ENCODE measurements at places on chromosomes 16 and 17. TPM values are rescaled to one million over a fixed set of nuclear protein-coding genes. Genes with fewer than 3 reads are reported as not detected.

- no peak for DNase-seq
- H3K27me3 ChIP-seq: no peaks in the 10 kb centered on the region
- no peaks in the 10 kb centered on the region for H3K4me1 ChIP-seq
- no peaks in the 10 kb centered on the region for H3K36me3 ChIP-seq
Measured at GRCh38 chr16:54987081-54987480, 56.4 kb downstream of the IRX5 start.

DNA sequence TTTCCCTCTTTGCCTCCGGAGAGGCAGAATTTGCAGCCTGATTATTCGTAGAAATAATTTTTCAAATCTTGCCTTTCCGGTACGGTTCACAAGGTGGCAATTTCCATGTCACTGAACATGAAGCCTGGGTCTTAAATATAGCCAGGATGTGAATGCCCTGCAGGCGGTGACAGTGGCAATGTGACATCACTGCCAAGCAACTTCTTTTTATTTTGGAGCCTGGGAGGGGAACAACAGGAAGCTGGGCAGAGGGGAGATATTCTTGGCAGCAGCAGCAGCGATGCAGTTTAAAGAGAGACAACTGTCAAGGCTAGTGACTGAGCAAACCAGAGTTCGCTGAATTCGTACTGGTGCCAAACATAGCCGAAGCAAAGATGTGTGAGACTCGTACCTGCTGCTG is 171.1 kb downstream of the SNX29 start:
- H3K4me3 ChIP-seq: no peak overlapping the region
- no peak overlapping the region for H3K27ac ChIP-seq
- no peaks in the 10 kb centered on the region for H3K27me3 ChIP-seq

DNA sequence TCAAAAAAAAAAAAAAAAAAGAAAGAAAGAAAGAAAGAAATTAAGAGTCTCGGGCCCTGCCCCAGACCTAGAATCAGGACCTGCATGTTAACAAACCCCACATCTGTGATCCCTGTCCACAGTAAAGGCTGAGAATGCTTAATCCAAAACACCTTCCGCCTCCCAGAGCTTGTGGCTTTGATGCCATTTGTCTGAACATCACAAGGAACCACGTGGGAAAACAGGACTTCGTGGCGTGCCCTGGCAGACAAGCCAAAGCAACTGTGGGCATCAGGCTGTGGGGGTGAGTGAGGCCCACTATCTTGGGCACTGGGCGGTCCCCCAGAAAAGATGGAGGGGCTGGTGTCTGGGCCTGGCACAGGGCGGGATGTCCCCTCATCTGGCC is 173.4 kb upstream of the CIBAR2 start:
- no peak for DNase-seq
- no peak overlapping the region for H3K27ac ChIP-seq
- no peak overlapping the region for H3K4me3 ChIP-seq
- no peaks in the 10 kb centered on the region for H3K27me3 ChIP-seq
- H3K36me3 ChIP-seq: no peaks in the 10 kb centered on the region

DNA sequence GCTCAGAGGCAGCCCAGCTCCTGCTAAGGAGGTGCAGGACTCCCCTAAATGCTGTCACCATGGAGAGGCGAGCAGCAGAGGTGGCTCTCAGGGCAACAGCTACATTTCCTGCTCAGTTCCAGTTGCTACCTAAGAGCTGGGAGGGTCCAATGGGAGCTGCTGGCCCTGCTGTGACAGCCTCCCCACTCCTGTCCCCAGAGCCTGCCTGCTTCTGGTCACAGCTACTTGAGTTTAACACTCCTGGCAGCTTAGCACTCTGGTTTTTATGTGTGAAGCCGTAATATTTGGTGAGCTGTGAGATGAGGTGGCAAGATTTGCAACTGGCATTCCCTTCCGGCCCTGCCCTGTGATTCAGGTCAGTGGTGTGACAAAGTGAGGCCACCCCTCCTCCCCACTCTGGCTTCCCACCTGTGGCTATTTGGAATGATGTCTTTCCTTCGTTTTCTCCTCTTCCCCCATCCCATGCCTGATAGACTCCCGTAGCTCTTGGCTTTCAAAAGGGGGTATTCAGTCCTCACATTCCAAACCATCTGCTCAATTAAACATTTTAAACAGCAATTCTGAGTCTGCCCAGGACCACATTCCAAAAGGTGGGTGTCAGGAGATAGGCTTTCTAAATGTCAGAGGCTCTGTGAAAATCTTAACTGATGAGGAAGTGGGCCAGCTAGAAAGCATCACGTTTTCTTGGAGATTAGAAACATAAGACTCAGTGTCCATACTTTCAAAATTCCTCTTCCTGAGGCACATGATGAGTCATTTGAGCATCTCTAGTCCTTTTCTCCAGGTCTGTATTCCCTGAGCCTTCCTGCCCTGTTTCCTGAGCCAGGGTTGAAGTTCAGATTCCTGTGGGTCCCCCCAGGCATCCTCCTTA is 42.6 kb upstream of the SKAP1 start:
- no peaks in the 10 kb centered on the region for H3K4me1 ChIP-seq
- DNase-seq: no peak
- no peak overlapping the region for H3K4me3 ChIP-seq
- no peaks in the 10 kb centered on the region for H3K27me3 ChIP-seq
- H3K36me3 ChIP-seq: no peaks in the 10 kb centered on the region

DNA sequence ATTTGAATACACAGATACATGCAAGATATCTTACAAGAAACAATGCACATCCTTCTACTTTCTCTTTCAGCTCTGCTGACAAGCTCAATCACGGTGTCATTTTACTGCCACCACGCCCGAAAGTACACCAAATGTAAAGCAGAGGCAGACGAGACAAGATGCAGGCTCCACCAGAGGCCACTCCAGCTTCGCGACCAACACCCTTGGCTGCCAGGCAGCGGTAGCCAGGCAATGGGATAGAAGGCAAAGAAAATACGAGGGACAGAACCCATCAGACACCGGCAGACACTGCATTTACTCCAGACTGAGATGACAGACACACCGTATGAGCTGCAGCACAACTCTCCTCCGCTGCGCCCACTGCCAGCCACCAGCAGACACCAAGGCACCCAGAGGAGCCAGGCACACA is 41.0 kb downstream of the USP22 start:
- DNase-seq: no peak
- H3K27me3 ChIP-seq: no peaks in the 10 kb centered on the region
- H3K4me1 ChIP-seq: no peaks in the 10 kb centered on the region
- H3K27ac ChIP-seq: peak overlapping the region; percentile 11
- H3K4me3 ChIP-seq: no peak overlapping the region

DNA sequence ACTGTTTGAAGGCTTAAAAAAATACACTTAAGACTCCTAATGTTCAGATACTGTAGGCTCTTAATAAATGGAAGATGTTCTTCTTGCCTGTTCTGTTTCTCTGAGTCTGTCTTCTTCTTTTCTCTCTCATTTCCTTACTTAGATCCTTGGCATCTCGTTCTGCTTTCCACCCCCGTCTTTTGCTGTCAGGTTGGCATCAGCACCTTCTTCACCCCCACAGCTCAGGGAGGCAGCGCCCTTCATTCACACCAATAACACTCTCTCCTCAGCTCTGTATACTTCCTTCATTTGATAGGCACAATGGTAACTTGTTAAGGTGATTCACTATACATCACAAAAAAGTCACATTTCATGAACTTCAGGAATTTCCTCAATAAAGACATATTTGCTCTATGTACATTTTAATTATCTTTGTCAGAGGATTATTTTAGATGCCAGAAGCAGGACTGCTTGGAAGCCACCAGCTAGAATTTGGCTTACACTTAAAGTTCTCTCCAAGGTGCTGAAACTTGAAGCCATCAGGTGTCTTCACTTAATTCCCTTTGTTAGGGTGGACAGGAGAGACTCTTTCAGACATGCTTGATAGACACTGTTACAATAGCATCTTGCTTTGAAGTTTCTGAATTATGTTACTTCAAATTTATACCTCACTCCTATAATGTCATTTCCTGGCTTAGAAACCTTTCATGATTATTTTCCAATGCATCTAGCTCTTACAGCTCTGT is 670.1 kb upstream of the C16orf82 start:
- no peaks in the 10 kb centered on the region for H3K4me1 ChIP-seq
- DNase-seq: no peak
- H3K27me3 ChIP-seq: no peaks in the 10 kb centered on the region
- no peak overlapping the region for H3K27ac ChIP-seq
- H3K36me3 ChIP-seq: no peaks in the 10 kb centered on the region
- no peak overlapping the region for H3K4me3 ChIP-seq

NAGS gene
- total RNA-seq: 9.7 TPM

GRCh38 chr17:12047681-12048376 is 27.2 kb downstream of the MAP2K4 start:
- H3K4me3 ChIP-seq: no peak overlapping the region
- no peaks in the 10 kb centered on the region for H3K36me3 ChIP-seq
- no peaks in the 10 kb centered on the region for H3K27me3 ChIP-seq
- no peaks in the 10 kb centered on the region for H3K4me1 ChIP-seq
- DNase-seq: no peak

VPS9D1 gene
- total RNA-seq: 20.6 TPM

TXNDC17 gene
- total RNA-seq: 66.2 TPM

- no peak overlapping the region for H3K4me3 ChIP-seq
- H3K27ac ChIP-seq: no peak overlapping the region
- H3K4me1 ChIP-seq: no peaks in the 10 kb centered on the region
Measured at GRCh38 chr17:63511331-63511730, 11.8 kb upstream of the KCNH6 start.

GRCh38 chr17:80873307-80873951 is 118.2 kb upstream of the CHMP6 start:
- no peaks in the 10 kb centered on the region for H3K27me3 ChIP-seq
- DNase-seq: no peak
- no peaks in the 10 kb centered on the region for H3K36me3 ChIP-seq
- H3K4me3 ChIP-seq: no peak overlapping the region
- H3K27ac ChIP-seq: no peak overlapping the region

IRX6 gene
- total RNA-seq: not detected

DNA sequence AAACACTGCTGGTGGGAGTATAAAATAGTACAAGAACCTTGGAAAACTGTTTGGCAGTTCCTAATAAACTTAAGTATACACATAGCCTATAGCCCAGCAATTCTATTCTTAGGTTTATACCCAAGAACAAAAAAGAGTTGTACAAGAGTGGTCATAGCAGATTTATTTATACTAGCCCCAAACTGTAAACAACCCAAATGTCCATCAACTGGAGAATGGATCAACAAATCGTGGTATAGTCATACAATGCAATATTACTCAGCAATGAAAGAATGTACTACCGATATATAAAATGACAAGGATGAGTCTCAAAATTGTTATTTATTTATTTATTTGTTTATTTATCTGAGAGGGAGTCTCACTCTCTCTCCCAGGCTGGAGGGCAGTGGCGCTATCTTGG is 23.1 kb downstream of the GNGT2 start:
- no peaks in the 10 kb centered on the region for H3K36me3 ChIP-seq
- DNase-seq: no peak
- no peak overlapping the region for H3K4me3 ChIP-seq
- H3K4me1 ChIP-seq: no peaks in the 10 kb centered on the region

ATP1B2 gene
- total RNA-seq: 9.5 TPM

DNA sequence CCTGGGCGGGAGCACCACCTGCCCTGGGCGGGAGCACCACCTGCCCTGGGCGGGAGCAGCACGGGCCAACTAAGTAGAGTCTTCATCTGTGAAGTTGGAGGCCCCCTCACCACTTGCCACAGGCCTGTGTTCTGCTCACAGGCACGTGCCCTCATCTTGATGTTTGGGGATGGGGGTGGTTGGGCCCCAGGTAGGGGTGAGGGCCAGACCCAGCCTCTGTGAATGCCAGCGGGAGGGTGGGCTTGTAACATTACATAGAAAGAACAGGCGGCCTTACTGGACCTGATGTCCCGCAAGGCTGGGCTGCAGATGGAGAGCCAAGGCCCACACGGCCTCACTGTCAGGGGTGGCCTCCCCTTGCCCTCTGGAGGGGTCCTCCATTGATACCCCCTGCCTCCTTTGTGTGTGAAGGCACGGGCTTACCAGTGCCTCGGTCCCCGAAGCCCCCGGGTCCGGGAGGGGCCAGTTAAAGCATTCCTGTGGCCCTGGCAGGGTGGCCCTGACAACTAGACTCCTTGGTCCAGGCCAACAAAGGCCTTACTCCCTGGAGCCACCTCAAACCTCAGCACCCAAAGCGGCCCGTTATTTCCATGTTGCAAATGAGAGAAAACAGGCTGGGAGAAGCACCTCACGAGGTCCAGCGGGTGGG is 1.1 kb upstream of the SLC16A3 start:
- no peak overlapping the region for H3K4me3 ChIP-seq
- H3K27ac ChIP-seq: peak overlapping the region; percentile 56
- no peaks in the 10 kb centered on the region for H3K36me3 ChIP-seq

MYH1 gene
- total RNA-seq: under 0.01 TPM

DNA sequence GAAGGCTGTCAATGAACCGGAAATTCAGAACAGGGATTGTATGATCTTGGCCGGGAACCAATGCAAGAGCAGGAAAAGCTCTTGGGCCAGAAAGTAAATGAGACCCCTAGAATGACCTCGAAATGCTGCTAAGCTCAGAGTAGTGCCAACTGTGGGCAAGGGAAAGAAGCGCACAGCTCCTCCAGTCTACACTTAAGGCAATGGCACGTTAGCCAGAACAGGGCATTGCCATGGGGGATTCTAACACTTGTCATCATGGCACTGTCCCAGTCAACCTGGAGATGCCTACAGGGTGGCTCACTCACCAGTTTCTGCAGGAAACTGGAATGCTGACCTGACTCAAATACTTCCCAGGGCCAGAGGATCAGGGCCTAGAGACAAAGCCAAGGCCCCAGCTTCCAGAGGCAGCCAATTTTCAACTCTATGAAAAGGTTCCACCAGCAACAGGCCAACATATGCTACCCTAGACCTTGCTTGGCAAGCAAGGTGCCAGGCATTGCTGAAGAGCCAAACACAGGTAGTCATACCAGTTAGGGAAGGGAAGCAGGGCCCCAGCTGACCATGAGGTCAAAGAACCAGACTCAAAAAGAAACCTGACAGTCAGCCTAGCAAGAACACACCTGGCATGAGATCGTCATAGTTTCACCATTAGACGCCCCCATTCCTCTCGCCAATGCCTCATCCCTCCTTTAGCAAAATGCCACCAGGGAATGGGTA is 34.9 kb downstream of the ARHGAP17 start:
- H3K27ac ChIP-seq: peak overlapping the region; percentile 50
- DNase-seq: no peak
- H3K36me3 ChIP-seq: no peaks in the 10 kb centered on the region
- H3K27me3 ChIP-seq: no peaks in the 10 kb centered on the region

DNA sequence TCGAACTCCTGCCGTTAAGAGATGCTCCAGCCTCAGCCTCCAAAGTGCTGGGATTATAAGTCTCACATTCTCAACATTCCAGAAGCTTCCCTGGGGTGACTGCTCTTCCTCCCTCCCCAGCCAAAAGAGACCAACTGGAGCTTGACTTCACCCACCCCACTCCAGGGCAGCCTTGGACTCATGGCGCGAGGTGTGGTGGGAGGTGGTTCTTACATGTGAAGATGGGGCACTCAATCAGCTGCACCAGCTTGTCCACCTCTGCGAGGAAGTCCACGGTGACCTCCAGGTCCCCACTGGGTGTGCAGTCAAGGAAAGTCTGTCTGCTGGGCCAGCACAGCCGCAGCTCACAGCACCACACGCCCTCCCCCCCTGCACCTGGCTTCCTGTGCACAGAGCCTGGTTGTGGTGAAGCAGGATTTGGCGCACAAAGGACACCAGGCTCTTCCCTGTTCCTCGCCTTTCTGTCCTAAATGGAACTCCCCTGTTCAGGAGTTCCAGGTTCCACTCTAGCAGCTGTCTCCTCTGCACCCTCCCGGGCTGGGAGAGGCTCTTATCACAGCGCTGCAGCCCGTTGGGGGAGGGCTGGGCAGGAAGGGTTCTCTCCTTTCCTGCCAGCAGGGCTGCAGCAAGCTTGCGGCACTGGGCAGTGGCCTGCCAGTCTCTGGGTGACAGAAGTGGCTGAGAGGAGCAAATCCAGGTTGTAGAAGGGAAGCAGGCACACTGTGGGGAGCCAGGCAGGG is 9.6 kb upstream of the MTSS2 start:
- DNase-seq: no peak
- H3K27me3 ChIP-seq: no peaks in the 10 kb centered on the region
- H3K27ac ChIP-seq: peak overlapping the region; percentile 97
- peaks cover 27% of the 10 kb centered on the region for H3K4me1 ChIP-seq
- no peaks in the 10 kb centered on the region for H3K36me3 ChIP-seq

Data from uterus (tissue), 4 donors.